ENCODE measurements at places on chromosomes 5 and 9.

- DNase-seq, result no peak
Measured at GRCh38 chr5:114243281-114243971, 118.4 kb upstream of the KCNN2 start.

DNA sequence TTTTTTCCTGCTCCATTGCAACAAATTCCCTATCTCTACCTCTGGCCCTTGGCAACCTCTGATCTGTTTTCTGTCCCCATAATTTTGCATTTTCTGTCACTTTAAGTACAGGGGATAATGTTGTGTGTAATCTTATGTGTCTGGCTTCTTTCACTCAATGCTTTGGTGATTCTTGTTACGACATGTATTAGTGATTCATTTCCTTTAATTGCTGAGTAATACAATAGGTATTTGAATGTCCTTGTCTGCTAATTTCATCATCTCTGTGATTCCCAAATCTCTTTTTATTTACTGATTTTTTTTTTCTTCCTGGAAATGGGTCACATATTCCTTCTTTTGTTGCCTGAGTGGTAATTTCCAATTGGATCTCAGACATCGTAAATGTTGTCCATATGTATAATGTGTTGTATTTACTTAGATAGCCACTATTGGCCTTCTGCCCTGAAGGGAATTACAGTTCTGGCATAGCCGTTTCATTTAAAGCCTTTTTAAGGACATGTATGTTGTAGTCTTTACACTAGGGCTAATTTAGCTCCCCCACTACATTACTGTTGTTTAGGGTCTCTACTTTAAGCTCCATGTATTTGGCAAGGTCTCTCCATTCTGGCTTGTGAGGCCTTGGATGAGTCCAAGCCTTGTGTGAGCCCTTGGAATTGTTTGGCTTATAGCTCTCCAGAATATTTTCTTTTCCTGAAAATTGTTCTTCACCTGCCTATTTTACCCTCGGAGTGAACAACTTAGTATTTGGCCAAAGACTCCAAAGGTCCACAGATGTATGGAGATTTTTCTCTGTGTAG is 683.8 kb downstream of the LRRC70 start:
- DNase-seq, result no peak

GRCh38 chr5:171858303-171858702 is 72.7 kb downstream of the SMIM23 start:
- peak; percentile 67 for DNase-seq

DNA sequence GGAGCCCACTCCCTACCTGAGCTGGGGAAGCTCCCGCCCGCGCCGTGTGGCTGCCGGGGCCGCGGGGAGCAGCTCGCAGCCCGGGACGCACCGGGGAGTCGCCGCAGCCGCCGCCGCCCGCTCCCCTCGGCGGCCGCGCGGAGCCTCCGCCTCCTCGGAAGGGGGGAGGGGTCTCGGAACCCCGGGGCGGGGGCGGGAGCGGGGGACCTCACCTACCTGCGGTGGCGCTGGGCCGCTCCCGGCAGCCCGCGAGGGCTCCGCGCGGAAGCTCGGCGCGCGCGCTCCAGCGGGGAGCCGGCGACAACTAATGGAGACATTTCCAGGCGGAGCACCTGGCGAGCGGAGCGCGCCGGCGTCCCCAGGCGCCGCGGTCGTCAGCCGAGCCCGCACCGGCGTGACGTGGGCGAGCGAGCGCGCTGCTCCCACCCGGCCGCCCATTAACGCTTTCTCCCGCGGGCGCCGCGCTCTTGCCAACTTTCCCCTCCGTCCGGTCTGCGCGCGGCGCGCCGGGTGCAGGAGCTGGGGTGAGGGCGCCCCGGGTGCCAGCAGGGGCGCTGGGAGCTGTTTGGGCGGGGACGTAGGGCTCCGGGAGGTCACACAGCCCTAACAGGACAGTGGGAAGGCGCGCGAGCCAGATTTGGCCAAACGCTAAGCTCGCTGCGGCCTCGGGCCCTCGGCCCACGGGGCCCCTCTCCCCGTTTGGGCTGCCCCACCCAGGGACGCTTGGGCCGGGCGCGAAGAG is 4.3 kb upstream of the IRX4 start:
- no peak for DNase-seq

DNA sequence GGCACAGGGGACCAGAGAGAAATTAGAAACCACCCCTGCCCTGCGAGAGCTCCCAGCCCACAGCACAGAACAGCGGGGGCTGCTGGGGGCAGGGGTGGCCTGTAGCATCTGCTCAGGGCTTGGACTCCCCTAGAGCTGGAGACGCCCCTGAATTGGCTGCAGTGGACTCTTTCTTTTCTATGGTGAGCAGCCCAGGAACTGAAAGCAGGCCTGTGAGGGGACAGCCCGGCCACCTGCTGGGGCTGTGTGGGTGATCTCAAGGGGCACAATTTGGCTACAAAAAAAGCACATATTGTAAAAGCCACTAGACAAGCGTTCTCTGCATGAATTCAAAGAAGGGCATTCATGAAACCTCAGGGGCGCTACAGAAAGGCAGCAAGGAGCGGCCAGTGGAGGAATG is 57.5 kb upstream of the ICE1 start:
- DNase-seq, result no peak

DNA sequence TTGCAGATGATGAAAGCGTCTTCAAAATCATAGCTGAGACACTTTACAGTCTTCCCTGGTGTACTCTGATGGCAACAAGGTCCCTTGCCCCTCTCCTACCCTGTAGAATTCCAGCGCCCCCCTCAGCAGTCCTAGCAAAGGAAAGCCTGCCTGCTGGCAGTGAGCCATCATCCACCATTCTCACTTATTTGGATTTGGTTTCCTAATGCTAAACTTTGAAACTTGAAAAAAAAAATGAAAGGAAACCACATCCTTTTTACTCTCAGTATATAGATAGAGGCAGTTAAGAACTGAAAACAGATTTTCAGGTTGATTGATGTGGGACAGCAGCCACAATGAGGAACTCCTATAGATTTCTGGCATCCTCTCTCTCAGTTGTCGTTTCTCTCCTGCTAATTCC is at the start of gene GZMA:
TSS of gene GZMA (plus strand) at position 299 of the 400 bp plus-strand sequence. CDS start at position 336, 37 bp downstream.
- no peak for DNase-seq

- DNase-seq, result peak; percentile 83
Measured at GRCh38 chr9:129624168-129624759, 1.7 kb upstream of the NTMT1 start.

GRCh38 chr5:115471345-115472063 is 73.1 kb downstream of the FEM1C start:
- no peak for DNase-seq

DNA sequence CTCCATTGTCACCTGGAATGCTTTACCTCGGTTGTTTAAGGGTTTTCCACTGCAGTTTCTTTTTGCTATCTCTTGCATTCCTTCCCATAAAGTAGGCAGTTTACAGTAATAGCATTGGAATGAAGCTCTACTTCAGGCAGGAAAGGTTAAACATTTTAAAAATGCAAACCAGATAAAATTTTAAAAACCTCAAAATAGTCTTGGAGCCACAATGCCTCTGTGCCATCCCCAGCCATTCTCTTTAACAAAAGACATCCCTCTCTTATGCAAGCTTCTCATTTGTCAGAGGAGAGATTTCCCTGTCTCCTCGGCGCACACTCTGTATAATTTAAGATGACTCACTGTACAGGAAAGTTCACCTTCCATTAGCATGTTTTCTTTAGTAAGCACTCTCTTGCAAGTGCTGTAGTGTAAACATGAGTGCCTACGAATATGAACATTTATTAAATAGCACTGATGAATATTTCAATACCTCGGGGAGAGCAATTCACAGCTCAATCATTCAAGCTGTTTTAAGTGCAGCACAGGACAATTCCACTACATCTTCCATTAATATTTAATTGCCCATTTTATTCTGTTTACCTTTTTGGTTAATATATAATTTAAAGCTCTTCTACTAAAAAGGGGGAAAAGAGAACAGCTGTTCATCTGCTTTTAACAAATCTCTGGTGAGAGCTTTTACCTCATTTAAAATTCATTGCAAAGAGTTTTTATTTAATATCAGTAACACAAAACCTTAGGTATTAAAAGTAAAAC is 343.6 kb downstream of the SPATA31D1 start:
- no peak for DNase-seq

DNA sequence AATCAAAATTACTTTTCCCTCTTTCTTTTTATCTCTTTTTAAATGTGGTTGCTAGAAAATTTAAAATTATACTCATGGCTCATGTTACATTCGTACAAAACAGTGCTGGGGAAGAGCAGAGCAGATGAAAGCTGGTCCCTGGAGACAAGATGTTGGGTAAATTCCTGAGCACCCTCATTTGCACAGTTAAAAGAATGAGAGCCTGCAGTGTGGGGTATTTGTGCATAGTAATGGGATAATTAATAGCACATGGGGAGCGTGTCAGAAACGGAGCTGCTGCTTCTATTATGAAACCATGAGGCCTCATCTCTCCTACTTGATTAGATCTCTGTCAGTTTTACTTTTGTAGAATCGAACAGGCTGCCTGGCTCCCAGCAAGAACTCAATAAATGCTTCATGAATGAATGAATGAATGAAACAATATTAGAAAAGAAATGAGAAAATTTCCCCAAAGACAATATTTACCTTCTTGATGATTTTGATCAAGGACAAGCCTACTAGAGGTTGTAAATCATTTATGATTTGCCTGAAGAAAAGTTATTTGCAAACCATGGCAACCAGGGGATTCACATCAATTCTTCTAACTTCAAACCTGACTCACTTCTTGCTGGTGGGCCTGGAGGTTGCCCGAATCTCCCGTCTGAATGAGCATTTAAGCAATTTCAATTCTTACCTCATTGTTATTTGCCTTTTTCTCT is 177.2 kb upstream of the TUT7 start:
- DNase-seq, result no peak

- no peak for DNase-seq
Measured at GRCh38 chr5:142097681-142098080, 10.9 kb upstream of the NDFIP1 start.

- peak; percentile 38 for DNase-seq
Measured at GRCh38 chr5:130126746-130127145, 222.5 kb downstream of the CHSY3 start.

GRCh38 chr5:113503146-113503545 is 10.3 kb upstream of the YTHDC2 start:
- DNase-seq, result no peak

DNA sequence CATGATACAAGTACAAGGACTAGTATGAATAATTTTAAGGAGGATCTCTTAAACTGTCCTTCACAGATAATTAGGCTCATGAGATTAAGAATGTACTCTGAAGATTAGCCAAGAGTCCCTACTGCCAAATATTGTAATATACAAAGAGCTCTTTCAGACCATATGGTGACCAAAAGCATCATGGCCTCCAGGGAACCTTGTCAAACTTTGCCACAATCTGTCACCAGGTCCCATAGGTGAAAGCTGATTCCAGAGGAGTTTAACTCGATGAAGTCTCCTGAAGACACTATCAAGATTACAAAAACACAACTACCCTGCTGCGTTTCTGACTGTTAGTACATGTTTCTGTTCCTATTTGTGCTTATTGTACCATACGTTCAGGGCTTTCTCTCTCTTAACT is 395.4 kb upstream of the ITGA1 start:
- no peak for DNase-seq

GRCh38 chr9:75891771-75892215 is 1.3 kb downstream of the PCSK5 start:
- DNase-seq, result no peak

DNA sequence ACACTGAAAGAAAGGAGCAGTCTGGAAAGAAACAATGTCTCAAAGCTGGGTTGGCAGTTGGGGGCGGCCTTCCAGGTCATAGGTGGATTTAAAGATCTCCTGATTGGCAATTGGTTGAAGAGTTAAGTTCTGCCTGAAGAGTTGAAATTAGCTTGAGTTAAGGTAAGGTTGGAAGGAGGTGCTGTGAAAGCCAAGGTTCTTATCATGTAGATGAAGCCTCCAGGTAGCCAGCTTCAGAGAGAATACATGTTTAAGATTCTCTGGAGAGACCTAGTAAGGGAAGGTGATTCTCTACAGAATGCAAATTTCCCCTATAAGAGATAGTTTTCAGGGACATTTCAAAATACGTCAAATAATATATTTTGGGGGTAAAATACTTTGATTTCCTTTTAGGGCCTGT is 387.1 kb downstream of the TMEM232 start:
- DNase-seq, result no peak

Data from Karpas-422 (cell line).